Activated CD4-positive, alpha-beta memory T cell treated with anti-CD3 and anti-CD28 coated beads for 36 hours (primary cell): ENCODE measurements at places on chromosomes 2 and 18. TPM values are rescaled to one million over a fixed set of nuclear protein-coding genes. Genes with fewer than 3 reads are reported as not detected.

GRCh38 chr2:37325625-37326071 lies 1.0 kb upstream of the PRKD3 start:
- peaks cover 7% of the 10 kb centered on the region for H3K36me3 ChIP-seq
- peak overlapping the region; percentile 28 for H3K27ac ChIP-seq
- peaks cover 36% of the 10 kb centered on the region for H3K4me1 ChIP-seq
- DNase-seq: no peak
- H3K27me3 ChIP-seq: peaks cover 16% of the 10 kb centered on the region

DNA sequence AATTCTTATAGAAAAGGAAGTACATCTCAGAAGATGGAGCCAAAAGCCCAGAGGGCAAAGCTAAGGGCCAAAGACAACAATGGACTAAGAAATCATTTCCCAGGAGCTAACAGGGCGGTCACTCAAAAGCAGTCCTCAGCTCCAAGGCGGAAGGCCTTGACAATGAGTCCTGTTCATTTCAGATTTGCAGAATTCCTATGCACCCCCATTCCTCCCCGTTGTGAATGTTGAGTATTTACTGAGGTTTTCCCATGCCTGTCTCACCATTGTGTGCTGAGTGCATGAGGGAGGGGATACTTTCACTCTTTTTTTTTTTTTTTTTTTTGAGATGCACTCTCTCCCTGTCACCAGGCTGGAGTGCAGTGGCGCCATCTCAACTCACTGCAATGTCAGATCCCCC lies 18.8 kb upstream of the DTNB start:
- no peak overlapping the region for H3K27ac ChIP-seq
- H3K36me3 ChIP-seq: no peaks in the 10 kb centered on the region
- no peaks in the 10 kb centered on the region for H3K27me3 ChIP-seq

The FZD7 gene
- total RNA-seq: 0.62 TPM

The SLC16A14 gene
- 1.1 TPM for total RNA-seq

DNA sequence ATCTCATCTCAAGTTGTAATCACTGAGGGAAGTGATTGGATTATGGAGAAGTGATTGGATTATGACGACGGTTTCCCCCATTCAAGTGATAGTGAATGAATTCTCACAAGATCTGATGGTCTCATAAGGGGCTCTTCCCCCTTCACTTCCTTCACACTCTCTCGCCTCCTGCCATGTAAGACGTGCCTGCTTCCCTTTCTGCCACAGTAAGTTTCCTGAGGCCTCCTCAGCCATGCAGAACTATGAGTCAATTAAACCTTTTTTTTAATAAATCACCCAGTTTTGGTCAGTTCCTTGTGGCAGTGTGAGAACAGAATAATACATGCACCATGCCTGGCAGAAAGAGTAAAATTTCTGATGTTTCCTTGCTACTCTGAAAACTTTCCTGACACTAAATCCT lies 36.6 kb downstream of the CEP68 start:
- DNase-seq: no peak
- no peak overlapping the region for H3K4me3 ChIP-seq
- H3K27ac ChIP-seq: peak overlapping the region; percentile 23
- peaks cover 40% of the 10 kb centered on the region for H3K36me3 ChIP-seq
- no peaks in the 10 kb centered on the region for H3K27me3 ChIP-seq
- peaks cover 11% of the 10 kb centered on the region for H3K4me1 ChIP-seq

GRCh38 chr18:79485788-79486355 lies 90.1 kb downstream of the NFATC1 start:
- no peaks in the 10 kb centered on the region for H3K27me3 ChIP-seq
- no peak for DNase-seq
- H3K27ac ChIP-seq: no peak overlapping the region
- no peak overlapping the region for H3K4me3 ChIP-seq

- peak overlapping the region; percentile 55 for H3K4me3 ChIP-seq
- peak overlapping the region; percentile 93 for H3K27ac ChIP-seq
- peaks cover 98% of the 10 kb centered on the region for H3K4me1 ChIP-seq
- H3K27me3 ChIP-seq: no peaks in the 10 kb centered on the region
Measured at GRCh38 chr2:105757433-105757832, 12.7 kb downstream of the NCK2 start.

DNA sequence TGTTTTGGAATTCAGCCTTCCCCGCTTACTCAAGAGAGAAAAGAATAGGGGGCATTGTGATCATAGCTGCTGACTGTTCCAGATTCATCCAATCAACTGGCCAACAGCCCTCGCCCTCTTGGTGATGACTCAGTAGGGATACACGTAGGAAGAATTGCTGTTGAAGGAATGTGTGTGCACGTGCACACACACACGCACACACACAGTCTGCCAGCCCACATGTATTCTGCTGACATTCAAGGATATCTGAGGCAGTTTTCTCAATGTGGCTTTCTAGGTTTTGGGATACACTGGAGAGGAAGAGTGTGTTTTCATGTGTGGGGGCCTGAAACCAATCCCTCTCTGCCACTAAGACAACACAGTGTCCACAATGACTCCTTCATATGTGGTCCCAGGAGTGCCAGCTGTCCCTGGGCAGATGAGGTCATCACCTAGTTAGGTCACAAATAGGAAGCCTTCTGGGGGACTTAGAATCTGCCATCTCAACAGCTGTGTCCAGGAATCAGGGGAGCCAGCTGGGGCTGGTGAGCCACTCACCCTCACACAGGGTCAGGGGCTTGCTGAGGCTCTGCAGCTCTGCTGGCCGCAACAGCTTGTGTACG lies 352.6 kb downstream of the SS18 start:
- no peak overlapping the region for H3K4me3 ChIP-seq
- H3K27me3 ChIP-seq: peaks cover 2% of the 10 kb centered on the region
- no peaks in the 10 kb centered on the region for H3K4me1 ChIP-seq
- no peak for DNase-seq
- H3K36me3 ChIP-seq: no peaks in the 10 kb centered on the region

DNA sequence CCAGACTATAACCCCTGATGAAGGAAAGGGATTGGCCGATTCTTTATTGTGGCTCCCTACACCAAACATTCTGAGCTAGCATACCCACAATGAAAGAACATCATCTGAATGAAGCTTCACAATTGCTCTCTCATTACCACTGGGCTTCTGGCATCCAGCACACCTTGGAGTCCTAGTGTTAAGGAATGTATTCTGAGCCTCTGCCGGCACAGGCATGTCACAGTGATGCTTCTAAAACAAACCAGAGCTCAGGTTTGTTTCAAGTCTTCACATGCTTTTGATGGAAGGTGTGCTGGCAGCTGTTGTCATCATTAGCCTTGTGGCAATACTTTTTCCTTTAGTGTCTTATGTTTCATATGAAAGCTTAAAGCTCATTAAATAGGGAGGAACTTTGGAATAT lies 76.3 kb upstream of the RBBP8 start:
- no peak overlapping the region for H3K4me3 ChIP-seq
- DNase-seq: no peak
- no peaks in the 10 kb centered on the region for H3K36me3 ChIP-seq
- H3K27me3 ChIP-seq: peaks cover 27% of the 10 kb centered on the region

- no peak for DNase-seq
- no peak overlapping the region for H3K4me3 ChIP-seq
- H3K36me3 ChIP-seq: no peaks in the 10 kb centered on the region
- no peaks in the 10 kb centered on the region for H3K4me1 ChIP-seq
- H3K27me3 ChIP-seq: no peaks in the 10 kb centered on the region
Measured at GRCh38 chr2:188610827-188611226, 319.2 kb downstream of the GULP1 start.

GRCh38 chr2:176502619-176503018 lies 233.4 kb downstream of the MTX2 start:
- no peak overlapping the region for H3K27ac ChIP-seq
- no peaks in the 10 kb centered on the region for H3K4me1 ChIP-seq
- peaks cover 30% of the 10 kb centered on the region for H3K27me3 ChIP-seq
- no peaks in the 10 kb centered on the region for H3K36me3 ChIP-seq

The TUBA4B gene
- not detected for total RNA-seq

- H3K27ac ChIP-seq: no peak overlapping the region
- H3K4me1 ChIP-seq: no peaks in the 10 kb centered on the region
- no peaks in the 10 kb centered on the region for H3K27me3 ChIP-seq
- H3K4me3 ChIP-seq: no peak overlapping the region
Measured at GRCh38 chr18:32934201-32934600, 161.4 kb upstream of the KLHL14 start.

GRCh38 chr2:27655155-27655951 lies 8.1 kb downstream of the SUPT7L start:
- H3K4me1 ChIP-seq: peaks cover 35% of the 10 kb centered on the region
- no peak overlapping the region for H3K4me3 ChIP-seq
- H3K27ac ChIP-seq: peak overlapping the region; percentile 38

DNA sequence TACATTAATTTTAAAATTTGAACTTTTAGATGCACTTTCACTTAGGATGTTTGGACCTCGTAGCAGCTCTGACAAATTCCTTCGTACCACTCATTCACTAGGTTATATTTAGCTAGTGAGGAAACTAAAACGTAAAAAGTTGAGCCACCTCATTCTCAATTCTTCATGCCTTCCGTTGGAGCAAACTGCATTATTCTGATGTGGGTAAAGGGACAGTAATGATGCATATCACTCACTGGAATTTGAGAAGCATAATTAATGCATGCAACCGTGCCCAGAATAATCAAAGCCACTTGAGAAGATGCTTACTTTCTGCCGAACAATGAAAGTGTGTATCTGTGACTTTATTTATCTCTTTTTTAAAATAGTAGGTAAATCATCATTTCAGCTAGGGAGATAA lies 2.2 kb downstream of the CNOT9 start:
- peaks cover 54% of the 10 kb centered on the region for H3K36me3 ChIP-seq
- H3K27ac ChIP-seq: peak overlapping the region; percentile 100
- peaks cover 52% of the 10 kb centered on the region for H3K4me1 ChIP-seq
- H3K27me3 ChIP-seq: no peaks in the 10 kb centered on the region

The RUFY4 gene
- 0.93 TPM for total RNA-seq

- no peaks in the 10 kb centered on the region for H3K36me3 ChIP-seq
- H3K27ac ChIP-seq: no peak overlapping the region
- no peaks in the 10 kb centered on the region for H3K27me3 ChIP-seq
- no peak overlapping the region for H3K4me3 ChIP-seq
Measured at GRCh38 chr2:96882906-96883305, 13.0 kb upstream of the SEMA4C start.

GRCh38 chr18:13446610-13447461 lies 228.3 kb downstream of the LDLRAD4 start:
- DNase-seq: peak; percentile 77
- H3K4me3 ChIP-seq: no peak overlapping the region
- H3K27me3 ChIP-seq: no peaks in the 10 kb centered on the region
- H3K4me1 ChIP-seq: peaks cover 16% of the 10 kb centered on the region
- H3K36me3 ChIP-seq: no peaks in the 10 kb centered on the region

GRCh38 chr2:109126501-109126860 lies 2.5 kb upstream of the SH3RF3 start:
- DNase-seq: no peak
- no peaks in the 10 kb centered on the region for H3K36me3 ChIP-seq
- no peak overlapping the region for H3K4me3 ChIP-seq
- H3K27me3 ChIP-seq: peaks cover 36% of the 10 kb centered on the region

The REG3A gene
- total RNA-seq: not detected

DNA sequence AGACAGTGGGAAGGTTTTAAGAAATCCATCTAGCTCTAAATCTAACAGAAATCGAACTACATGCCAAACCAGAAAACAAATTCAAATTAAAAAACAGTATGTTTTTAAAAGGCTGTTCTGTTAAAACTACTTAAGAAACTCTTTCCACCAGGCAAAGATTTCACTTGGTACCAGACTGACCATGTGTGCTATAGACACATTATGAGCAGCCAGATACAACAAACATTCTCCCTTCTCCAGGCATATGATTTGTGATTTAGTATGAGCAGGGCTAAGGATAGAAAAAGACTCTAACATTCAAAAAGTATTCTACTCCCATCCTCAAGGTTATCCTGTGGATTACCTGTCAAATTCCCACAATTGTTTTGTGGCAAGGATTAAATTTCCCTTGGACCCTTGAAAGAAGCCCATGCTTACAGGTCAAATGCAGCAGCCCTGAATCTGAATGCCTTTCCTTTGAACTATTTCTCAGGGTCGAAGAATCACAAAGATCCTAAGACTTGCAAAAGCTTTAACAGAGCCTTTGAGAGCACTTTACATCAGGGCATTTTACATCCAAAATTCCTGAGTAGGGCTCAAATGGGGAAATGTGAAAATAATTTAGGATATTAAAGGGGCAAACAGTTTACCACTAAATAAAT lies 42.5 kb upstream of the TTC32 start:
- H3K36me3 ChIP-seq: peaks cover 6% of the 10 kb centered on the region
- DNase-seq: no peak
- H3K27me3 ChIP-seq: no peaks in the 10 kb centered on the region
- no peak overlapping the region for H3K27ac ChIP-seq
- no peak overlapping the region for H3K4me3 ChIP-seq

DNA sequence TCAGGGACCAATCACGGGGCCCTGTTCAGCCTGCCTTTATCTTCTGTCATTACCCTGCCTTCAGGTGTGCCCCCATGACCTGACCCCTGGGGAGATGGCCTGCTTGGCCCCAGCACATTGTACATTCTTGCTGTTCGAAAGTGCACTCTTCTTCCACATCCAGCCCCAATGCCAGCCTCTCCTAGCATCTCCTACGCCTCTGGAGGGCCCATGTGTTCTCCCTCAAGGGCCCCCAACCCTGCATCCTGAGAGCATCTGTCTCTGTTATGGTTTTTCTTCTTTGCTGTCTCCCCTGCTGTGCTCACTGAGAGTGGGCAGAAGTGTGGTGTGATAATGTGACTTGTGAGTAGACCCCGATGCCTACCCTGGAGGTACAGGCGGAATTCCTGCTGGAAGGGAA lies 41.5 kb upstream of the OTOS start:
- H3K27me3 ChIP-seq: peaks cover 19% of the 10 kb centered on the region
- DNase-seq: no peak
- no peak overlapping the region for H3K4me3 ChIP-seq
- H3K27ac ChIP-seq: no peak overlapping the region

The ERMN gene
- 0.82 TPM for total RNA-seq

DNA sequence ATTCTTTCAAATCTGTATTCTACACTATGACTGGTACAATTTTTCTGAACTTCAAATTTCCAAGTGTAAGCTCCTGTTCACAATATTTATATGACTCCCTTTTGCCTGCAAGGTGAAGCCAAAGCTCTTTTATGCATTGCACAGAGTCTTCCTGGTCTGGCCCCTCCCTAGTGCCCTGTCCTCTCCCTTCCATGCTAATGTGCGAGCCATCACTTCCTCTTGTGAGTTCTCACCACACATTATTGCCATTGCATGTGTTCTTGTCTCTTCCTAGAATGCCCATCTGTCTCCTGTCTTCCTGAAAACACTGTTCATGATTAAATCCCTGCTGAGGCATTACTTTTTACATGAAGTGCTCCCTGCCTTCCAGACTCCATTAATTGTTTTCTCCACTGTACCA lies 169.9 kb downstream of the MC4R start:
- H3K27me3 ChIP-seq: no peaks in the 10 kb centered on the region
- H3K27ac ChIP-seq: no peak overlapping the region
- H3K4me1 ChIP-seq: no peaks in the 10 kb centered on the region
- H3K36me3 ChIP-seq: no peaks in the 10 kb centered on the region
- no peak overlapping the region for H3K4me3 ChIP-seq

The RND3 gene
- not detected for total RNA-seq

The NT5C1B gene
- total RNA-seq: not detected

DNA sequence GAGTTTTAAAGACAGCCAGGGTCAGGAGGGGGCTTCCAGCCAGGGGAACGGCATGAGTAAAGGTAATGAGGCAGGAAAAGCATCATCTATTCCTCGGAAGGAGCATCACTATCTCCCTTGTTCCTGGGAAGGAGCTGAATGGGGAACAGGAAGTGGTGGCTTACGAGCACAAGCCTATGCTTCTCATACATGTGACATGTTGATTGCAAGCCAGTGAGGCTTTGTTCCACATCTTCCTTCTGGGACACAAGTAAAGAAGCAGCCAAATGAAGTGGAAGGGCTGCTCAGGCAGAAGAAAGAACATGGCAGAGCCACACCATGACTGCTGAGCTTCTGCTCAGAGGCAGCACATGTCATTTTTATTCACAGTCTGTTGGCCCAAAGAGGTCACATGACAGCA lies 15.1 kb upstream of the LMAN1 start:
- no peak overlapping the region for H3K27ac ChIP-seq
- H3K4me1 ChIP-seq: peaks cover 10% of the 10 kb centered on the region
- H3K27me3 ChIP-seq: peaks cover 34% of the 10 kb centered on the region
- no peaks in the 10 kb centered on the region for H3K36me3 ChIP-seq
- H3K4me3 ChIP-seq: no peak overlapping the region
